ENCODE measurements at places on chromosomes 1 and 21. TPM values are rescaled to one million over a fixed set of nuclear protein-coding genes. Genes with fewer than 3 reads are reported as not detected.

TCHHL1 gene
- not detected for total RNA-seq

PRELP gene
- not detected for total RNA-seq

ENAH gene
- total RNA-seq = 53.3 TPM

FAM72C gene
- 0.29 TPM for total RNA-seq

PHLDA3 gene
- total RNA-seq = 6.4 TPM

FOXD2 gene
- 0.48 TPM for total RNA-seq

RHOU gene
- total RNA-seq = 0.24 TPM

- DNase-seq = no peak
Measured at GRCh38 chr1:3113047-3113740, 44.2 kb downstream of the PRDM16 start.

- no peak for DNase-seq
Measured at GRCh38 chr1:147683163-147683763, 12.9 kb upstream of the ACP6 start.

DNA sequence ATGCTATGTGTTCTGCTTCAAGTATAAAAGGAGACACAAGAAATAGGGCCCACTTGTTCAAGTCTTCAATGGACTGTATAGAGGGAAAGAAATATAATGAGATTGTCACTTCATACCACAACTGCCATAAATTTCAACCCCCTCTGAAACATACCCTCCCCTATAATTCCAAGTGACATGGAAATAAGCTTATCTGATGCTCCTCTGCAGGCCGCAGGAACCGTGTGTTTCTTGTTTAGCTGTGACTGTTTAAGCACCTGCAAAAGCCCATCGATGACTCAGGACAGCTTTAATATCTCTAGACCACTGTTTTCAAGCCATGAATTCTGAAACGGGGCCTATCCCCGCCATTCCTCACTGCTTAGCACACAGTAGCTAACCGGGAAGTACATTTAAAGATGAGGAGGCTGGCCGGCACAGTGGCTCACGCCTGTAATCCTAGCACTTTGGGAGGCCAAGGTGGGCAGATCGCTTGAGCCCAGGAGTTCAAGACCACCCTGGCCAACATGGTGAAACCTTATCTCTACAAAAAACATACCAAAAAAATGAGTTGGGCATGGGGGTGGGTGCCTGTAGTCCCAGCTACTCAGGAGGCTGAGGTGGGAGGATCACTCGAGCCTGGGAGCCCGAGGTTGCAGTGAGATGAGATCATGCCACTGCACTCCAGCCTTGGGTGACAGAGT, 4.2 kb downstream of the HLCS start:
- no peak for DNase-seq

DNA sequence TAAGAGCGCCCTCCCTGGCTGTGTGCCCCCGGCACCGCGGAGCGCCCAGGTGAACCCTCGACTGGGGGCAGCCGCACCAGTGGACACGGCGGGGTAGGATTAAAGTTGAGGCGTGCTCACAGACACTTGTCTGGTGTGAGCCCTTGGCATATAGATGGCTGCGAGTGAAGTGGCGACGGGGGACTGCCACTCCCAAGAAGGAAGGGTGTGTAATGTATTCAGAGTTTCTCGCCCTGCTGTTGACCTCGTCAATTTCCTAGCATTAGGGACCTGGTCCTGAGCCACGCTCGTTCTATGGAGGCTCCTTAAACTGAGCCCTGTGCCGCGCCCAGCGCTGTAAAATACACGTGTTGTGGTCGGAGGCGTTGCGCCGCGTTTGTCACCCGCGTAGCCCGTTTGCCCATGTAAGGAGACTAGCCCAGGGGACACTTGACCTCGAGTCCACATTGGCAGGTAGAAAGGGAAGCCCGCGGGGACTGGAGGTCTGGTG, 554 bp downstream of the EVA1C start:
- DNase-seq = no peak

DNA sequence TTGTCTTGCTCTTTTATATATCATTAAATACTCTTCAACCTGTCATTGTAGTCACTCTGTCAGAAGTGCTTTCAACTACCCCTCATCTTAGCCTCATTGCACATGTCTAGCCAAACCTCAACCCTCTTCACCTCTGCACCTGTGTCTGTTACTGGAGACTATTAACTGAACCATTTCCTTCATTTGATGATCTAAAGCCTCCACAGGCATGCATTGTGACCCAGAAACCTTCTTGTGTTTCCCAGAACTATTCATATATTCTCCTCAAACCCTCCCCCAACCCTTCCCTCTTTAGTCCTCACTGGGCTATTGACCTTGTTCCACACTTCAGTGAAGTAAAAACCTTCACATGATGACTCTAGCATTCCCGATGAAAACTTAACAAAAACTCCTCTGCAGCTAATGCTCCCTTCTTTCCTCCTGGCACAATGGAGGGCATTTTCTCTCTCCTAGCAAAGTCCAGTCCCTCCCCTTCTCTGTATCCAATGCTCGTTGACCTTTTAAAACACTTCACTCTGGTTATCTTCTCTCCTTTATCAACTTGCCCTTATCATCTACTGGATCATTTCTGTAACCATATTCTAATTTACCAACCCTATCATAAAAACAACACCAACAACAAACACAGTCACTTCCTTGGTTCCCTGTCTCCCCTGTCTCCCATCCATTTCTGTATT, 86.1 kb downstream of the BACH1 start:
- no peak for DNase-seq

DNA sequence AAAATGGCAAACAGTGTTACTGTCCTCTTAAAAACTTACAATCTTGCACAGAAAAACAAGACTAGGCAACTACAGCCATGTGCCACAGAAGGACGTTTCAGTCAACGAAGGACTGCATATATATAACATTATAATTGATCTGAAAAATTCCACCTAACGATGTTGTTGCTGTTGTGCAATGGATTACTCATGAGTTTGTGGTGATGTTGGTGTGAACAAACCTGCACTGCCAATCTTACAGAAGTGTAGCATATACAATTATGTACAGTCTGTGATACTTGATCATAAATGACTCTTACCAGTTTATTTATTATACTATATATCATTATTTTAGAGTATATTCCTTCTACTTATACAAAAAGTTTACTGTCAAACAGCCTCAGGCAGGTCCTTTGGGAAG, 6.8 kb upstream of the VAMP4 start:
- DNase-seq = no peak

DNA sequence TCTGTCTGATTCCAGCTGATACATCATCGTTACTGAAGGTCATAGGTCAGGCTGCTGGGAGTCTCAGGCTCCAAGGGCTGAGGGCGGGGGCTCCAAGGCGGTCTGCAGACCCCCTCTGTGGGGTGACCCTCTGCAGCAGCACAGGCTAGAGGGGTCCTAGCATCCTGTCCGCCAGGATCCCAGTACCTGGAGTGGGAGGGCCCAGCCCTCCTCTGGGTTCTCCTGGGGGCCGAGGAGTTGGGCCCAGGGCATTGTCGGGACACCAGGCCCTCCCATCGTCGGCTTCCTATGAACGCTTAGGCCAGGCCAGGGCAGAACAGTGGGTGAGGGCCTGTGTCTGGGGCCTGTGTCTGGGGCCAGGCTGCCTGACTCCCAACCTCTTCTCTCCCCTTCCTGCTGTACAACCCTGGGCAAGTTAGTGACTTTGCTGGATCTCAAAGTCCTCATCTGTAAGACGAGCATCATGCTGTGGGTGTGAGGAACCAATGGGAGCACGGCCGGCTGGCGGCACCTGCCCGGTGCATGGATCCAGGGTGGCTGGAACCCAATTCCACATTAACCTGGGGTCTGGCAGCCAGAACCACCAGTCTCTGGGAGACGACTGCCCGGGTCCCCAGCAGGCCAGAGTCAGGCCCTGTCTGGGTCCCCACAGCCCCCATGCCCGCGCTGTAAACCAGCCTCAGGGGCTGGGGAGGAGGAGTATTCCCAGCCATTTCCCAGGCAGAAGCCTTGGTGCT, 56.2 kb upstream of the COL18A1 start:
- DNase-seq = no peak

DNA sequence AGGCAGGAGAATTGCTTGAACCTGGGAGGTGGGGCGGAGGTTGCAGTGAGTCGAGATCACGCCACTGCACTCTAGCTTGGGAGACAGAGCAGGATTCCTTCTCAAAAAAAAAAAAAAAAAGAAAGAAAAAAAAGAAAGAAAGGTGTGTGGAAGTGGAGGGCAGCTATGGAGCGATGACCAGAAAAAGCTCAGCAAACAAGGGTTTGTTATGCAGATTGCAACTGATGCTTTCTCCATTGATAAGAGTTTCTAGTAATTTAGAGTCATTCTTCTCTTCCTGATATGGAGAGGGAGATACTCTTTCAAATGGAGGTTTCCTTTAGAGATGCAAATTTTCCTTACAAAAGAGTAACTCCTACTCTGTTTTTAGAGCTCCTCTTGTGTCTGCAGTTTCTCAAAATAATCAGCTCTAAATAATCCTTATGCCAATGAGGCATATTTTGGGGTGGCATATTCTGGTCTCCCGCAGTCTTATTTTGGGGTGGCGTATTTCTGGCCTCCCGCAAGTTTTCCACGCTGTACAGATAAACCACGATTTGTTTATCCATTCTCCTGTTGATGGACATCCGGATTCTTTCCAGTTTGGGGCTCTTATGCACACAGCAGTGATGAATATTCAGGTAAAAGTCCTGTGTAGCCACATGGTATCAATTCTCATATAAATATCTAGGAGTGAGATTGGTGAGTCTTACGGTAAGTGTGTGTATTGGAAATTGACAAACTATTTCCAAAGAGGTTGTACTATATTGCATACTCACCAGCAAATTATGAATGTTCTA, 30.7 kb upstream of the RCC2 start:
- DNase-seq = no peak

GRCh38 chr1:193806079-193807048, 620.0 kb upstream of the B3GALT2 start:
- DNase-seq = no peak

DNA sequence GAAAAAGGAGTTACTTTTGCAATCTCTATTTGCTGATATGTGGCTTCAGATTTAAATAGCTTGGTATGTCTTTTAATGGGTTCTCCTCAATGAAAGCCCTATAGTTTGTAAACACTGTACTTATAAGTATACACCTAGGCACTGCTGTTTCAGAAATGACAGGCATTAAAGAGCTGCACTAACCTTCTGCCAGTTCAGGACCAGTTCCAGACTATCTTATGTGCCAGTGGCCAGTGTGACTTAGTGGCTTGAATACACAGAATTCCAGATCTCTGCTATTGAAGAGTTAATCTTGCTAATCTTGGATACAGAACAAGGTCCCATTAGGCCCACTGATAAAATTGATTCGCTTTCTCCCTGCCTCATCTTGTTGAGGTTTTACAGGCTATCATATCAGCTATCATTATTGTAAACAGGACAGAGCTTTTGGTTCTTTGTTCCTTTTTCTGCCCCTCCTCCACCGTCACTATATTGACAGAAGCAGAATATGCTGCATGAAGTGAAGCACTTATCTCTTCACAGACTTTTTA, 337.5 kb downstream of the LRRIQ3 start:
- DNase-seq = no peak

- DNase-seq = no peak
Measured at GRCh38 chr1:53305650-53306049, 22.2 kb downstream of the LRP8 start.

- DNase-seq = no peak
Measured at GRCh38 chr1:28258628-28259251, 578 bp upstream of the SESN2 start.

GRCh38 chr1:169288011-169288414, 79.6 kb downstream of the NME7 start:
- DNase-seq = peak; percentile 57

GRCh38 chr1:113993072-113993471, 13.8 kb downstream of the OLFML3 start:
- no peak for DNase-seq

DNA sequence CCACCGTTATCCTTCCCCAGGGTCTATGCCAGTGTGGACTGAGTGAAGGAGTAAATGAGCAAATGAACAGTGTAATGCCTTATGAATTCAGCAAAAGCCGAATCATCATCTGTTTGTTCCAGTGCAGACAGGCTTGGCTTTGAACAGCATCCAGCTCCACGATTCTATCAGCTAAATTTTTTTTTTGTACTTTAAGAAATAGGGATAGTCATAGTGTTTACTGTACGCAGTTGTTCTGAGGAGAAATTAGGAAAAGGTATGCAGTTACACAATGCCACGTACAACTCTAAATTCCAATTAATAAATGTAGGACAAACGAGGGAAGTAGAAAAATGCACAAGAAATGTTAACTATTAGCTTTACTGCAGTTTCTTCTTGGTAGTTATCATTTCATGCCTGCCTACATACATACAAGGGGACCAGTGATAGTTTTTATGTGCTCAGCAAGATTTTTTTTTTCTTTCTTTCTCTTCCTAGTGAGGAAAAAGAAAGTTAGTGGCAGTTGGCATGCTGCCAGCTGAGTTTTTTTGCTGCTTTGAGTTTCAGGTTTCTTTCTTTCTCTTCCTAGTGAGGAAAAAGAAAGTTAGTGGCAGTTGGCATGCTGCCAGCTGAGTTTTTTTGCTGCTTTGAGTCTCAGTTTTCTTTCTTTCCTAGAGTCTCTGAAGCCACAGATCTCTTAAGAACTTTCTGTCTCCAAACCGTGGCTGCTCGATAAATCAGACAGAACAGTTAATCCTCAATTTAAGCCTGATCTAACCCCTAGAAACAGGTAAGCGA, at the start of gene IFI44L:
IFI44L (plus strand) TSS at position 646 of the 777 bp plus-strand sequence. CDS start 7,468 bp downstream, outside the sequence.
- peak; percentile 72 for DNase-seq

DNA sequence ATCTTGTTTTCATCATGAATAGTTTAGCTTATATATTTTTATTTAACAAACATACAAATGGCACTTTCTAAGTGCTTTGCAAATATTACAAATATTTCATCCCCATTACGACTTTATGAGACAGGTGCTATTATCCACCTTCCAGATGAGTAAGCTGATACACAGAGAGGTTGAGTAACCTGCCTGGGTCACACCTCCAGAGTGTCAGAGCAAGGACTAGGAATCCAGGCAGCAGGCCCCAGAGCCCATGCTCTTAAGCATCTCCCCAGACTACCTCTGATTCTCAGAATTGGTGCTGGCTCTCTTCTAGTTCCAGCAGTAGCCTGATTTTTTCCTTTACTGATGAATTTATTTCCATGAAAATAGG, 40.0 kb downstream of the EPHB2 start:
- no peak for DNase-seq

- no peak for DNase-seq
Measured at GRCh38 chr21:41059871-41060270, 108.1 kb upstream of the BACE2 start.
